Renal cortex interstitium (tissue), 15 donors: ENCODE measurements at places on chromosomes 7 and 10. TPM values are rescaled to one million over a fixed set of nuclear protein-coding genes. Genes with fewer than 3 reads are reported as not detected.

DNA sequence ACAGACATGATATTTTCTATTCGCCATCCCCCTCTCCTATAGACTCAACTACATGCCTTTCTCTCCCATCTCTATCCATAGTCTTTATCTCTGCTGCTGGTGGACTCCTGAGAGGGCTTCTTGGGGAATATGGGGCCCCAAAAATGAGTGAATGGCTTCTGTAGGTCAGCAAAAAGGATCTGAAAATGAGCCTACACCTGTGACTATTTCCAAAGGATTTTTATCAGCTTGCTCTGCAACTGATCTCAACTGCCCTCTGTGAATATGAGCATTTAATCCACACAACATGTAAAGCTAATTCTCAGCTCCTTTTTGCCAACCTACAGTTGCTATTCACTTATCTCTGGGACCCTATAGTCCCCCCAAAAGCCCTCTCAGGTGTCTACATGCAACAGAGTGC, 36.2 kb downstream of the PRSS2 start:
- no peak for DNase-seq

- no peak for DNase-seq
Measured at GRCh38 chr7:154584352-154585252, 418.3 kb downstream of the PAXIP1 start.

DNA sequence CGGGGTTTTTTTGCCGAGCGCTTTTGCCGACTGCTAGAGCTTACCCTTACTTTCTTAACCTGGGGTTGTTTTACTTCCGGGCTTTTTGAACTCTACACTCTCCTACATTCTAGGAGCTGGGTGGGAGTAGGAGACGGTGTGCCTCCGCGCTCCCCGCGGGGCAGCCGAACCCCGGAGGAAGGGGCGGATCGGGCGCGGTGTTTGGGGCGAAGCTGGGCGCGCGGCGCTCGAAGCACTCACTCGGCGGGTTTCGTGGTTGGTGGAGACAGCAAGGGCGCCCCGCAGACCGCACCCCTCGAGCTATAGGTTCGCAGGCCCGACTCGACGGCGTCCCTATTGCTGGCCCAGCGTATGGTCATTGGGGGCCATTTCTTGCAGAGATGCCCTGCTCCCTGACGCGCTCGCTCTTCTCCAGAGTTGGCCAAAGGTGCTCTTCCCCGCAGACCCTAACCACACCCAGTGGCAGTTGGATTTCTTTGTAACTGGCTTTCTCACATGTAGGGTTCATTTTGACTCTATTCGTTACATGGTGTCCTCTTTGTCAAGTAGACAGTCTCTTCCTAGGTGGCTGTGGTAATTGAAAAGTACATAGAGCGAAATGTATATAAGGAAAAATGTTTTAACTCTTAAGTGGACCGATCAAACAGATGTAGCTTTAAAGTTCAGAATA, 364 bp downstream of the ZNF518A start:
- DNase-seq: no peak

- DNase-seq: no peak
Measured at GRCh38 chr7:151425670-151426440, 14.1 kb downstream of the CRYGN start.

DNA sequence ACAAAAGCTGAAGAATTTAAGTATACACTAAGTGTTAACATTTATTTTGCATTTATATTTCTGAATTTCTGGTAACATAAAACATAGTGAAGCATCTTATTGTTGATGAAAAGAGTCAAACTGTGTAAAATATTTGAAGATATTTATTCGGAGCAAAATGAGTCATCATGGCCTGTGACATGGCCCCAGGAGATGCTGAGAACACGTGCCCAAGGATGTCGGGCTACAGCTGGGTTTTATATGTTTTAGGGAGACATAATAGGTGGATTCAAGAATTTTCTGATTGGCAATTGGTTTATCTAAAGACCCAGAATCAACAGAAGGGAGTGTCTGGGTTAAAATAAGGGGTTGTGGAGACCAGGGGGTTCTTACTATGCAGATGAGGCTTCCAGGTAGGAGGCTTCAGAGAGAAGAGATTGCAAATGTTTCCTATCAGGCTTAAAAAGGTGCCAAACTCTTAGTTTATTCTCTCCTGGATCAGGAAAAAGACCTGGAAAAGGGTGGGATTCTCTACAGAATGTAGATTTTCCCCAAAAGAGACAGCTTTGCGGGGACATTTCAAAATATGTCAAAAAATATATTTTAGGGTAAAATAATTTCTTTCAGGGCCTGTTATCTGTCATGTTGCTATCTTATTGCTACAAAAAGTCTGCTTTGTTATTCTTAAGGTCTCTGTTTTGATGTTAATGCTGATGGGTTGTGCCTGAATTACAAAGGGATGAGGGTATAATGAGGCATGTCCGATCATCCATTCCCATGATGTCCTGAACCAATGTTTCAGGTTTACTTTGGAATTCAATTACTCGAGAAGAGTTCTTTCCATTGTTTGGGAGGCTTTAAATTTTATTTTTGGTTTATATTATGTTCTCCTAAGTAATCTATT, 74.5 kb downstream of the VWDE start:
- DNase-seq: no peak

- DNase-seq: no peak
Measured at GRCh38 chr10:128861018-128861901, 605.8 kb upstream of the MGMT start.

- DNase-seq: no peak
Measured at GRCh38 chr10:113278664-113279063, 274.2 kb upstream of the HABP2 start.

GRCh38 chr10:30422981-30423654, 10.9 kb upstream of the MAP3K8 start:
- no peak for DNase-seq

DNA sequence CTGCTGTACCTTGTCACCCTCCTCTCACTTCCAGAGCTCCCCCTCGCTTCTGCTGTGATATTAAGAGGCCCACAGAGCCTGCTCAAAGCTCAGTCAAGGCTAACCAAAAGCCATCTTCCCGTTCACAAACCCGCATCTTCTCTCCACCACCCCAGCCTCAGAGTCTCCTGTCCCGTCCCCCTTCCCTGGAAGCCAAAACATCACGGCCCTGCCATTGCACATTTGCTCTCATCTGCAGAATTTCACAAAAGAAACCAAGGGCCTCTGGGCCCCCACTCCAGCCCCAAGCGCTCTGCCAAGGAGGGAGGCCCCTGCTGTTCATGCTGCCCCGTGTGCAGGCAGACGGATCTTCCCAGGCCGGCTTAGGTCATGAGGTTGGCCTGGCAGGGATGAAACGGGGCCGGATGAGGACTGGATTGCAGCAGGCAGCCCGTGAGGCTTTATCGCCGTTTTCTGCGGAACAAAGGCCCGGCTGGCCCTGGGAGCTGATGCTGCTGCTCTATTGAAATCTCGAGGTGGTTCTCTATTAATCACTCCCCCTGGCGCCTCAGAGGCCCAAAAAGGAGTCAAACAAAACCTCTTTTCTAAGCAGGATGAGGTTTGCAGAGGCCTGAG, 31.6 kb upstream of the FOXK1 start:
- no peak for DNase-seq

DNA sequence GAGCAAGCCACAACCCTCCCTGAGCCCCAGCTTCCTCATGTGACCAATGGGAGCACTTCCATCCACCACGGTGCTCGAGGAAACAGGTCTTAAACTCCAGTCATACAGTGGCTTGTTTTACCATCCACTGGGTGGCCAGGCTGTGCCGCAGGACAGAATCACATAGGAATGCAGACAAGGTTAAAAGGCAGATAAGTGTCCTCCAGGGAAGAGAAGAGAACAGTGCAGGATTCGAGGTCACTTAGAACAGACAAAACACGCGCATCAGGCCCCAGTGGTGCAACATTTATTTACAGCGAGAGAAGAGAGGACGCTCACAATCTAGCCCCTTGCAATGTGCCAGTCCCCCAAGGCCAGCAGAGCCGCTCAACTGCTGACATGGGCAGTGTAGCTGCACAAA, 92.8 kb downstream of the TMEM130 start:
- no peak for DNase-seq

The WIPF3 gene
- polyA plus RNA-seq: 5.4 TPM

The PROSER2 gene
- polyA plus RNA-seq: 5.4 TPM

The ANKRD1 gene
- 1.4 TPM for polyA plus RNA-seq

The GOLGA7B gene
- polyA plus RNA-seq: 0.41 TPM

The CALHM1 gene
- 0.06 TPM for polyA plus RNA-seq

The KCND2 gene
- polyA plus RNA-seq: 2.8 TPM
